ENCODE measurements at places on chromosomes 6 and 20. TPM values are rescaled to one million over a fixed set of nuclear protein-coding genes. Genes with fewer than 3 reads are reported as not detected.

DNA sequence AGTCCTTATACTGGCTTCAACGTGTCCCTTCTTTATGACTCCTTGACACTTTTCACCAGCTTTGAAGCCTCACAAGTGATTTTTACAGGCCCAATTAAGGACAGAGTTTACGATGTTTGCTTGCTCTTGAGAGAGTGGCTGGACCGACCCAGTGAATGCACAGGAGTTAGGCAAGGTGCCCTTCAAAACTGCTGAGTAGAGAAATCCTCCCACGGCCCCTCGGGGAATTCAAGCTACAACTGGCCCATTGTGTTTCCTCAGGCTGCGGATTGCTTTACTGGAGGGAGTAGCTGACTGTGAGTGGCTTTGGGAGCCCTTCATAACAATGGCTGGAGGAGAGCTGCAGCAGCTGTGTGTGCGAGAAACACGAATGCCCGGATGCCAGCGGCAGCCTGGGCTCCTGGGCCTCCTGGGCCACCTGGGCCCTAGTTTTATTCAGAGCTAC, 50.0 kb downstream of the SGK1 start:
- no peaks in the 10 kb centered on the region for H3K36me3 ChIP-seq
- H3K4me1 ChIP-seq = peaks cover 9% of the 10 kb centered on the region
- H3K27me3 ChIP-seq = no peaks in the 10 kb centered on the region
- peak; percentile 78 for DNase-seq

The OVOL2 gene
- 0.62 TPM for total RNA-seq

GRCh38 chr6:36049582-36049981, 22.0 kb downstream of the MAPK14 start:
- DNase-seq = no peak
- no peak overlapping the region for H3K4me3 ChIP-seq
- no peaks in the 10 kb centered on the region for H3K27me3 ChIP-seq
- no peaks in the 10 kb centered on the region for H3K4me1 ChIP-seq
- no peak overlapping the region for H3K27ac ChIP-seq

DNA sequence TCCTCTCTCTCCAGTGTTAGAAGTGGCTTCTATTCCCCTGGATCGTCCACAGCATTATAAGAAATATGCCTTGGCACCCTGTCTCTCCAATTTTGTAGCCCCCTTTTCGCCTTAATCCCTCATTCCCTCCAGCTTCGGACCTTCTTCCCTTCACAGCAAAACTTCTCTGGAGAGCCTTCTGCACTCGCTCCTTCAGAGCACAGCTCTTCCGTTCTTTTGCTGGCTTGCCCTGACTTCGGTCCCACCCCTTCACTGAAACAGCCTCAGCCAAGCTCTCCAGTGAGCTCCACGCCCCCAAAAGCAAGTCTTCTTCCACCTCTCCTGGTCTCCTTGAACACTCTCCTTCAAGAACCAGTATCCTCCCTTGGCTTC, 134.7 kb upstream of the RNF24 start:
- H3K27ac ChIP-seq = no peak overlapping the region
- DNase-seq = no peak
- peaks cover 21% of the 10 kb centered on the region for H3K4me1 ChIP-seq
- H3K36me3 ChIP-seq = no peaks in the 10 kb centered on the region

- H3K27ac ChIP-seq = no peak overlapping the region
- peaks cover 21% of the 10 kb centered on the region for H3K4me1 ChIP-seq
- no peaks in the 10 kb centered on the region for H3K36me3 ChIP-seq
- no peaks in the 10 kb centered on the region for H3K27me3 ChIP-seq
Measured at GRCh38 chr20:50516180-50516934, 6.2 kb downstream of the PTPN1 start.

The MATN4 gene
- total RNA-seq = 0.06 TPM

- H3K4me3 ChIP-seq = no peak overlapping the region
- no peak overlapping the region for H3K27ac ChIP-seq
- H3K4me1 ChIP-seq = no peaks in the 10 kb centered on the region
- DNase-seq = no peak
- no peaks in the 10 kb centered on the region for H3K36me3 ChIP-seq
Measured at GRCh38 chr6:70118670-70119069, 184.2 kb downstream of the COL9A1 start.

The POU3F2 gene
- 8.8 TPM for total RNA-seq

The SPTLC3 gene
- total RNA-seq = 4.2 TPM

The OLIG3 gene
- total RNA-seq = not detected

Measured in neural progenitor cell (in vitro differentiated cells).